SIG-M5 (cell line): ENCODE measurements at places on chromosomes 11 and 22.

DNA sequence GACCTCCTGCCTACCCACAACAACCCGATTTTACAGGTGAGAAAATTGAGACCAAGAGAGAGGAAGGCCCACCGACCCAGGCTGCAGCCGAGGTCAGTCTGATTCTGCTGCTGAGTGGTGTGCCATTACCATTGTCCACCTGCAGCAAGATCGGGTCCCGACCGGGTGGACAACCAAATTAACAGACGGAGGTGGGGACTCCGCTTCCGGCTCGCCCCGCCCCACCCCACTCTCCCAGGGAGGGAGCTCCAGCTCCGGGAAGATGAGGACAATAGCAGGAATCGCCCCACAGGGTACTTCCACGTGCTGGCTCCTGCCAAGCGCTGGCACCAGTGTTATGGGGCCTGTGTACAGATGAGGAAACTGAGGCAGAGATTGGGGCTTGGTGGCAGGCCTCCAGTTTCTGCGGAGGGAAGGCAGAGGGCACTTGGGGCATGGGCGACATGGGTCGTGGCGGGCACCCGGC lies 425 bp upstream of the KDELR3 start:
- no peak for DNase-seq

GRCh38 chr11:102842930-102843329 lies 479 bp downstream of the MMP3 start:
- no peak for DNase-seq

DNA sequence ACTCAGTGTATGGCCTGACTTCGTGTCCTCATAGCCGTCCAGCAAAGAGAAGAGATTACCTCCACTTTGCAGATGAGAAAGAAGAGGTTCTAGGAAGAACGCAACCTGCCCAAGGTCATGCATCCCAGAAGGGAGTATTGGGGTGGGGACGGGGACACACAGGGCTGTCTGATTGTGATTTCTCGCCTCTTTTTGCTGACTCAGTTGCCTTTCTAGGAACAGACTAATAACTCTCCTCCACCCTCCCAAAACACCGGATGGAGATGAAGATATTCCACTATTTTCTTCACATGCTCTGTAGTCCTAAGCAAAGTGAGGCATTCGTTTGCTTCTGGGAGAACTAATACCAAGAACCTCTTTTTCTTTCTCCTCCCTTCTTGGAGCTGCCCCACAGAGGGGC lies 529.3 kb downstream of the MIAT start:
- DNase-seq, result no peak

DNA sequence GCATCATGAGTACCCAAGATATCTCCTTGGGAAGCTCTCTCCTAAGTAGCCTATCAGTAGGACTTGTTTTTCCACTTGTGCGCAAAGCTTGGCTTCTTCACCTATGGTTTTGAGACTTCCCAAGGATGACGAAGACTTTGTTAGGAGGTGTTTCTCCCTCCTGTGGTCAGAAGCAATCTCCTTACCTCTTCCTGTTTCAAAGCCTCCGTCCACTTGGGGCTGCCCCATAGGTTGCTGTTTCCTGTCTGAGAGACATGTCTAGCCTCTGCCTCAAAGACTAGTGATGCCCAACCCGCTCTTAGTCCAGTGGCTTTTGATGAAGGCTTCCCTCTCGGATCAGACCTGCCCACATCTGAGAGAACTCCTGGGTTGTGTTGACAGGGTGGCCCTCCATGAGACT lies 92.9 kb downstream of the TRAF6 start:
- no peak for DNase-seq

- no peak for DNase-seq
These were observed 241.2 kb upstream of the SYN3 start for GRCh38 chr22:33299245-33299956.

DNA sequence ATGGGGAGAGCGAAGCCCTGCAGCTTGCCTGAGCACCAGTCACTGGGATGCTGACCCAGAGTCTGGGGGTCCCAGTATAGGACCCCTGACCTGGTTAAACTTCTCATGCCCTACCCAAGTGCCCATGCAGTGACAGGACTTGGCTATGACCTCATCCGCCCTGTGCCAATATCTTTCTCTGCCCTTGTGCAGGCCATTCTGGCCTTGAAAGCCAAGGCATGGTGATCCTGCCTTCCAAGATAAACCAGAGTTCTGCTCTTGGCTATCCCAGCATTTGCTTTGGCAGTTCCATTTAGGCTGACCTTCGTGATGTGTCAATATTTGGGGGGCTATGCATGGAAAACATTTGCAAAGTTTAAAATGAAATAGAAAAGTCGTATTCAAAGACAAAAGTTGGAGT lies 240.8 kb upstream of the MPPED2 start:
- DNase-seq, result no peak

GRCh38 chr22:46077669-46078099 lies 72.6 kb upstream of the PPARA start:
- DNase-seq, result no peak

GRCh38 chr11:72768581-72768980 lies 16.4 kb upstream of the ARAP1 start:
- DNase-seq, result no peak

GRCh38 chr11:7538466-7539454 lies 25.0 kb downstream of the PPFIBP2 start:
- DNase-seq, result no peak

GRCh38 chr22:19825904-19826618 lies 28.6 kb downstream of the GNB1L start:
- no peak for DNase-seq
